ENCODE measurements at places on chromosomes 12 and 14.

GRCh38 chr12:27178255-27178654 lies 65.8 kb upstream of the STK38L start:
- no peak for DNase-seq

- DNase-seq = no peak
These were observed 1.7 kb downstream of the HSPA2 start for GRCh38 chr14:64541972-64542835.

GRCh38 chr14:51715742-51716141 lies 64.0 kb downstream of the FRMD6 start:
- DNase-seq = no peak

DNA sequence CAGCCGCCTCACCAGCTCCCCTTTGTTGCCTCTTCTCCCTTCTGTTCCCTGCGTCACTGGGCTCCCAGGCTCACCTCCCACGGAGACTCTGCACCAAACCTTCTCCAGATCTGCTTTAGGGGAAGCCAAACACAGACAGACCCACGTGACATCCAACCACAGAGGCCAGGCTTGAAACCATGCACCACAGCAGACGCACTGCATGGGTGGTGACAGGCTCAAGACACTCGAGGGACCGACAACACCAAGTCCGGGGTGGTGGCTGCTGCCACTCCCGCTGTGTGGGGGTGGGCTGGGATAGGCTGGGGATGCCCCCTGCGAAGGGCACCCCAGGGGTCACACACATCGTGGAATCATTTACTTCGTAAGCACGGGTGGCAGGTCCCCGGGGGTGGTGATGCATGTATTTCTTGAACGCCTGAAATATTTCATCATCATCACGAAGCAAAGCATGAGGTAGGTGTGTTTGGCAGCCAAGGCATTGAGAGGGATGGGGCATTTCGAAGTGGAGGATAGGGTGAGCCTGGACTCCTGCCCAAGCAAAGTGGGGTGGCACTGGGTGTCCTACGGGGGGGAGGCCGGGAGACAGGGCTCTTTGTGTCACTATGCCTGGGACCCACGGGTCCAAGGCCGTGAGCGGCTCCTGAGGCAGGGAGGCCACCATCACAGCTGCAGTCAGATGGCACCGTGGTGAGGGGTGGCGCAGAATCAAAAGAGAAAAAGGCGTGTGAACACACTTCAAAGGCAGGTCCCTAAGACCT lies 66.8 kb upstream of the RFLNA start:
- DNase-seq = no peak

DNA sequence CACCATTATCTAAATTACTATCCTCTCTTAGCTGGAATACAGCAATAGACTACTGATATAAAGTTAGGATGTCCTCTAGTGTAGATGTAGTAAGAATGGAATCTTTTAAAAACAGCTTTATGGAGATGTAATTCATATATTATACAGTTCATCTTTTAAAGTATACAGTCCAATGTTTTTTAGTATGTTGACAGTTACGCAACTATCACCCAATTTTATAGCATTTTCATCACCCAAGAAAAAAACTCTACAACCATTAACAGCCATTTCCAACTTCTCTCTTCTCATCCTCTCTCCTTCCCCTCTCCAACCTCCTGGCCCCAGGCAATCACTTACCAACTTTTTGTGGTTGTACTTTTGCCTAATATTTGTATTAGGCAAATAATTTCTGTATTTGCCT lies 22.6 kb downstream of the EPYC start:
- DNase-seq = no peak

DNA sequence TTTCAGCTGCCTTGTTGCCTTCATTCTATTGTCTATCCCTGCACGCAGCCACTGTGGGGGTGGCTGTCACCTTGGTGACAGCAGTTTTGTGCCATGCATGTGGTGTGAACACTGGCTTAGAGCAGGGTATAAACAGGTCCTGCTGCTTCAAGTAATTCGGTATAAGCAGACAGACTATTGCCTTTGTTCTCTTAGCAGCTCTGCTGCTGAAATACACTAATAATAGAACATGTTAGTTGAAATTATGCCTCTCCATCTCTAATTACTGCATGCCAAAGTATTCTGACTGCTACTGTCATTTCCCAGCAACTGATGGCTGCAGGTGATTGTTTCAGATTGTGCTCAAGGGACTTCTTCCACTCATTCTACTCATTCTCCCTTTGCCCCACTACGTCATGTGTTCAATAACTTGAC lies 34.6 kb downstream of the PTPRO start:
- no peak for DNase-seq

All from GM19239 (cell line).